ENCODE measurements at places on chromosomes 11 and 22. TPM values are rescaled to one million over a fixed set of nuclear protein-coding genes. Genes with fewer than 3 reads are reported as not detected.
A peak's percentile ranks its signal among the peaks of the same experiment; 100 is the strongest.

DNA sequence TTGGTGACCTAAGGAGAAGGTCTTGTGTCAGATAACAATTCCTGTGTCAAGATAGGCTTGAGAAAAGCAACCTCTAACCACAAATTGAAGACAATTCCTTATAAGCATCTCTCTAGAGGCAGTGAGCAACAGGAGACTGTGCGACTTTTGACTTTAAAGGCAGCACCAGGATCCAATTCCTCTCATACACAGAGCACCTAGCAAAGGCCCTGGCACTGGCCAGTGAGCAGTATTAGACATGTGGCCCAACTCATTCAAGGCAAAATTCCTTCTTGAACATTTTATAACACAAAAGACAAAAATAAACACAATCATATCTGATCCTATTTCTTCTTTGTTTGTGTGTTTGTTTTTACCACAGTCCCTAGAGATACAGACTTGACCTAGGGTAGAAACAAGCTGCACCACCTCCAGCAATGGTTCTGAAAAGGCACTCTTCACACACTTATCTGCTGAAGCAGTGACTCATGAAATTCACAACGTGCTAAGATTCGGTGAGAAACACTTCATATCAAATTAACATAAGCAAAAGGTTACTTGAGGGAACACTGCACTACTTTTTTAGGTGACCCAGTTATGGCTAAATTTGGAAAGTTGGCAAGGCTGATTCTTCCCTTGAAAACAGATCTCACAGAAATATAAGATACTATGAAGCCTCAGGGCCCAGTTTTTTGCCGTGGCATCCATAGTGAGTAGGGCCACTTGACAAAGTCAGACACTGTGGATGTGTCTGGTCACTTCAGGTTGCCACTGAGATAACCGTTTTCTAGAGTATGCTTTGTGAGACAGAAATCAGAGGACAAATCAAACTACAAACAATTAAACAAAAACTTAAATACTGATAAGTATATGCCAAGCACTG is 1018.9 kb downstream of the DLG2 start:
- no peak for DNase-seq
- peaks cover 8% of the 10 kb centered on the region for H3K4me1 ChIP-seq
- H3K36me3 ChIP-seq = no peaks in the 10 kb centered on the region
- no peaks in the 10 kb centered on the region for H3K27me3 ChIP-seq

Gene INPP5J
- total RNA-seq = 22.1 TPM

DNA sequence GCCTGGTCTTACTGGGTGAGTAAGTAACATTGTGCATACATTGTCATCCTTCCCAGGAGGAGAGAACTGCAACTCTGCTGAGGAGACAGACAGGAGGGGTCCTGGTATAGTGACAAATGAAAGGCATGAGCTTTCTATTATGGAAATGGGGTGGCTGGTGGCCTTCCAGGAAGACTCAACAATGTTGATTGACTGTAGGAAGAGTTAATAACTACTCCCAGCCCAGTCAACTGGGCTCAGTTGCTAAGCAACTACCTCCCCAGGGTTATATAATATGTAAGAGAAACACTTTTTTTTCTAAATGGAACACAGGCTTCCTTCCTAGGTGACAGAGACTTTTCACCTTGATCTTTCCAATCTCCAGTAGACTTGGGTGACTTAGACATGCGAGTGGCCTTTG is 28.2 kb downstream of the SEZ6L start:
- H3K27ac ChIP-seq = no peak overlapping the region
- no peaks in the 10 kb centered on the region for H3K4me1 ChIP-seq
- H3K4me3 ChIP-seq = no peak overlapping the region

DNA sequence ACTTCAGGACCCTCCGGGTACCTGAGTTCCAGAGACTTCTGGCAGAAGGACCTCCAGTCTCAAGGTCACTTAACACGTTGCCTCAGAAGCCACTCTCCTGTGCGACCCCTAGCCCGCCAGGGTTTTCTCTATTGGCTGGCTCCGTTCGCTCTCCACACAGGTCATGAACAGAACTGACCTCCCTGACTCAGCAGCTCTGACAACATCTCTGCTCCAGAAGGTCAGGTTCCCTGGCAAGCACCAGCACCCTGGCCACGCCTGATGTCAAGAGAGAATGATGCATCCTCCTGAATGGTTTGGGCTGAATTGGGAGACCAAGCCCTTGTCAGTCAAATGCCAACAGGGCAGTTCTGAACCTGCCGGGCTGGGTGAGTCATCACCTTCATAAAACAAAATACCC is 84.3 kb upstream of the TMEM45B start:
- DNase-seq = no peak
- H3K27ac ChIP-seq = no peak overlapping the region
- no peak overlapping the region for H3K4me3 ChIP-seq
- H3K27me3 ChIP-seq = peaks cover 9% of the 10 kb centered on the region
- no peaks in the 10 kb centered on the region for H3K36me3 ChIP-seq
- H3K4me1 ChIP-seq = no peaks in the 10 kb centered on the region

DNA sequence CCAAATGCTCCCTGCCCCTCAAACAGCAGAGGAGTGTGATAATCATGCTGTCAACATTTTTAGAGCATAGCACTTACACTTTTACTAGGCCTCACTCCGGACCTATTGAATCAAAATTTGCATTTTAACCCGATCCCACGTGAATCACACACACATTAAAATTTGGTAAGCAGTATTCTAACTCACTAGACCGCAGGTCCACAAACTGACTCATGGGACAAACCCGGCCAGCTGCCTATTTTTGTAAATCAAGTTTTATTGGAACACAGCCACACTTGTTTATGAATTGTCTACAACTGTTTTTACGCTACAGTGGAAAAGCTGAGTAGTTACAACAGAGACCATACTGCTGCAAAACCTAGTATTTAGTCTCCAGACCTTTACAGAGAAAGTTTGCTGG is 43.3 kb downstream of the SNX19 start:
- DNase-seq = no peak
- peaks cover 5% of the 10 kb centered on the region for H3K4me1 ChIP-seq
- no peaks in the 10 kb centered on the region for H3K36me3 ChIP-seq
- no peak overlapping the region for H3K4me3 ChIP-seq
- H3K27ac ChIP-seq = peak overlapping the region; percentile 85

DNA sequence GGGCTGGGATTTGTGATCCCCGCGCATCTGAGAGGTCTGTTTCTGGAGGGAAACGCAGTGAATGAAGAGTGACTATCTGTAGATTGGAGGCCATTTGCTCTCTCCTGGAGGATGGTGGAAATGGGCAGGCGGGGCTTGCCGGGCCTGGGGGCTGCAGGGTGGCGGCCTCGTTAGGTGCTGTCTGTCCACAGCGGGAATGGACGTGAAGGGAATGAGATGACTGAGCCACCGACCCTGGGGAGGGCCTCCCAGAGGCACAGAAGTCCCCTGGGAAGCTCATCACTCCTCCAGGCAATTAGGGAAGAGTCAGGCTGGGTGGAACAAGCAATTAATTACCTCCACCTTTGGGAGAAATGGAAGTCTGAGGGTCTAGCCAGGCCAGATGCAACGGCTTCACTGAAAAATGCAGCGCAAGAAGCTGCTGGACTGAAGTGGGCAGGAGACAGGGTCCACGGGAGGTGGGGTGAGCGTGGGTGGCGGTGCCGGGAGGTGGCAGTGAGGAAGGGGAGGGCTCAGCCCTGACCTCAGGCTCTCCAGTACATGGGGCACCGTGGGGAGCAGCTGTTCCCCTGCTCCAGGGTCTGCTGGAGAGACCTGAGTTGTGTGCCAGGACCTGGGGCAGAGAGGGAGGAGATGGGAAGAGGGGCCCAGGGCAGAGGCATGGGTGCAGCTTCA is 524.5 kb downstream of the BRD1 start:
- DNase-seq = no peak
- H3K4me3 ChIP-seq = no peak overlapping the region
- no peaks in the 10 kb centered on the region for H3K36me3 ChIP-seq
- H3K4me1 ChIP-seq = no peaks in the 10 kb centered on the region

- no peak for DNase-seq
- H3K4me3 ChIP-seq = no peak overlapping the region
- peaks cover 3% of the 10 kb centered on the region for H3K4me1 ChIP-seq
- peaks cover 86% of the 10 kb centered on the region for H3K27me3 ChIP-seq
These were observed 3.7 kb upstream of the ELFN2 start for GRCh38 chr22:37430941-37431340.

DNA sequence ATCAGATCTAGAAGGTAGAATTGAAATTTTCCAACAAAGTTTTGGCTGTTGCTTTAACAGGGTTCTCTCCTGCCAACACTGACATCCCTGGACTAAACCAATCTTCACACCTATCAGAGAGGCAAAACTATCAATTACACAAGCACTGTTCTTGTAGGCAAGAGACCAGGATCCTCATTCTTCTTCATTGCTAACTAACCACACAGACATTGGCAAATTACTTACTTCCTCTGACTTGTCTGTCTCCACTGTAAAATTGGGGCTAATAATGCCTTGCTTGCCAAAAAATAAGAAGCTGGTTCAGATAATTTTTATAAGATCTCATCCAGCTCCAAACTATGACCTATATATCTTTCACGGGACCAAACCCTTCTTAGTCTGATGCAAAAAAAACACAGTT is 93.8 kb upstream of the DDI1 start:
- no peak overlapping the region for H3K27ac ChIP-seq
- no peak overlapping the region for H3K4me3 ChIP-seq
- peaks cover 3% of the 10 kb centered on the region for H3K4me1 ChIP-seq

Gene C11orf86
- not detected for total RNA-seq

GRCh38 chr11:40619654-40620053 is 839.8 kb downstream of the LRRC4C start:
- no peaks in the 10 kb centered on the region for H3K4me1 ChIP-seq
- no peak overlapping the region for H3K4me3 ChIP-seq
- no peaks in the 10 kb centered on the region for H3K36me3 ChIP-seq
- H3K27me3 ChIP-seq = no peaks in the 10 kb centered on the region

Gene KRTAP5-2
- total RNA-seq = not detected

Gene TRPM5
- total RNA-seq = not detected

GRCh38 chr11:17604915-17605233 is 57.8 kb downstream of the OTOG start:
- no peaks in the 10 kb centered on the region for H3K27me3 ChIP-seq
- H3K36me3 ChIP-seq = no peaks in the 10 kb centered on the region
- no peak overlapping the region for H3K4me3 ChIP-seq
- no peak overlapping the region for H3K27ac ChIP-seq

Gene SLCO2B1
- 19.0 TPM for total RNA-seq

Gene TPBGL
- not detected for total RNA-seq

Gene OR8D1
- not detected for total RNA-seq

DNA sequence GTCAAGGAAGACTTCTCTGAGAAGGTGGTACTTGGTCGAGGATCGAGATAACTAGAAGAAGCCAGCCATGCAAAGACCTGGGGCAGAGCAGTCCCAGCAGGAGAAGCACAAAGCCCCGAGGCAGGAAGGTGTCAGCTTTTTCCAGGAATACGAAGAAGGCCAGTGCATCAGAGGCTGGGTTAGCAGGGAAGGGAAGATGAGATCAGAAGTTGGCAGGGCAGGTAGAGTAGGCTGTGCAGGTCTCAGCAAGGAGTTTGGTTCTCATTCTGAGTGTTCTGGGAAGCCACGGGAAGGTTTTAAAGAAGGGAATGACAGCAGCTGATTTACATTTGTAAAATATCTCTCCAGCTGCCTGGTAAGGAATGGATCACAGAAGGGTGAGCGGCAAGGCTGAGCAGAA is 111.3 kb downstream of the TENM4 start:
- no peaks in the 10 kb centered on the region for H3K36me3 ChIP-seq
- no peak for DNase-seq
- H3K4me3 ChIP-seq = no peak overlapping the region
- no peaks in the 10 kb centered on the region for H3K27me3 ChIP-seq
- H3K4me1 ChIP-seq = no peaks in the 10 kb centered on the region

DNA sequence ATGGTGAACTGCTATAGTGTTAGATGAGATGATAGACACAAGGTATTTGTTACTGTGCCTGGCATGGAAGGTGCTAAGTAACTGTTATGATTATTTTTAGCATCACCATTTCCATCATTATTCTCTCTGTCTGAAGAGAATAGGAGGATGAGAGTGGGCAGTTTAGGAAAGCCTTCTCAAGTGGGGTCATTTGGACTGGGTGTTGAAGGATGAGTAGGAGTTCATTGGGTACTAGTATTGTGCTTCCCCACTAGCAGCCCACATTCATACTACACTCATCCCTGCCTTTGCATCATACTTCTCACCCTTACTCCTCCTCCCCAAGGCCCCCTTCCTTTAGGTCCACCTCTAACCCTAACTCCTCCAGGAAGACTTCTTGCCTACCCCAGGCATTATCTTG is 20.6 kb downstream of the MYEOV start:
- no peak overlapping the region for H3K4me3 ChIP-seq
- no peaks in the 10 kb centered on the region for H3K27me3 ChIP-seq
- no peak overlapping the region for H3K27ac ChIP-seq
- H3K4me1 ChIP-seq = peaks cover 12% of the 10 kb centered on the region

- no peaks in the 10 kb centered on the region for H3K36me3 ChIP-seq
- no peak overlapping the region for H3K4me3 ChIP-seq
- H3K27me3 ChIP-seq = no peaks in the 10 kb centered on the region
- no peak overlapping the region for H3K27ac ChIP-seq
These were observed 17.0 kb upstream of the CDON start for GRCh38 chr11:126079621-126080124.

DNA sequence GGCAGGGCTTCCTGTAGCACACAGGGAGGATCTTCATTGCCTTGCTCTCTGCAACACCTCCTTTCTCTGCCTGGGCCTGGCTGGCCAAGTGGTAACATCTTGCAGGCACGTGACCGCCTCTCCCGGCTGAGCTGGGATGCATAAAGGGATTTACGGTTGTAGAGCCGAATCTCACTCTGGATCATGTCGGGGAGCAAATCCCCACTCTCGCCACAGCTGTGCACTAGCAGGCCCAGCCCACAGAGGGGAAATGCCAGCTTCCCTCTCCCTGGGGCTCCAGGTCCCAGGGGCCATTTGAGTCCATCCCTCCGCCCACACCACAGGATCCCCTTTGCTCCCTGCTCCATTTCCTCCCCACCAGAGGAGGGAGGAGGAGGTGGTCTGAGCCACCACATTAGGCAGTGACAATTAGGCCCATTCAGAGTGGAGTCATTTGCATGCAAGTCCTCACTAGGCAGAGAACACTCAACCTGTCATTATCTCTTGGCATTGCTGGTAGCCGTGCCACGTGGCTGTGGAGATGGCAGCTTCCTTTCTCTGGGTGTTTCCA is 196.7 kb downstream of the DSCAML1 start:
- no peaks in the 10 kb centered on the region for H3K36me3 ChIP-seq
- no peaks in the 10 kb centered on the region for H3K4me1 ChIP-seq

DNA sequence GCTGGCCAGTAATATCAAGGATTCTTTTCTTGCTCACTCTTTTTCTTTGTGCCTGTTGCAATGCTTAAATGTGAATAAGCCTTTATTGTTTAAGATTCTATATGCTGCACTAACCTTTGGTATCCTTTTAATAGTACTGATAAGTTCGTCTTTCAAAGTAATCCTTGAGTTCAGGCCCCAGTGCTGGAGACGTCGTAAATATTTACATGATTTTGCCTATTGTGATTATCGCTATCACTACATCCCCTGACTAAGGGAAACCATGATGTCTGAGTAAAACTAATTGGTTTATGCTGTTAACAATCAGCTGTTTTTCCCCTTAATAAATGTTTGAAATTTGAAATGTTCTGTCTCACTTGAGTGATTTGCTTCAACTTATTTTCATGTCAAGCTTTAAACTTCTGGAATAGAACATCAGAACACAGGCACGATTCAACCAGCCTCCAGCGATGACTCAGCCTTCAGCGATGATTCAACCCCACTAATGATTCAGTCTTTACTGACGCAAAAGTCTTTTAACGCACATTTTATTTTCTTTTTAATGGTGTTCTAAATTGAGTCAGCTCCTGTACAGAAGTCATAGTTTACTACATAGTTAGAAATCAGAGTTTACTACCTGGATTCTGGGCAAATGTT is 3.9 kb downstream of the HTATIP2 start:
- H3K4me3 ChIP-seq = no peak overlapping the region
- no peak overlapping the region for H3K27ac ChIP-seq
- H3K4me1 ChIP-seq = no peaks in the 10 kb centered on the region
- DNase-seq = no peak
- H3K27me3 ChIP-seq = no peaks in the 10 kb centered on the region

All from heart left ventricle (tissue), 16 donors.